Esophagus mucosa (tissue), 1 donor: ENCODE measurements at places on chromosomes 7 and 10. TPM values are rescaled to one million over a fixed set of nuclear protein-coding genes. Genes with fewer than 3 reads are reported as not detected.

DNA sequence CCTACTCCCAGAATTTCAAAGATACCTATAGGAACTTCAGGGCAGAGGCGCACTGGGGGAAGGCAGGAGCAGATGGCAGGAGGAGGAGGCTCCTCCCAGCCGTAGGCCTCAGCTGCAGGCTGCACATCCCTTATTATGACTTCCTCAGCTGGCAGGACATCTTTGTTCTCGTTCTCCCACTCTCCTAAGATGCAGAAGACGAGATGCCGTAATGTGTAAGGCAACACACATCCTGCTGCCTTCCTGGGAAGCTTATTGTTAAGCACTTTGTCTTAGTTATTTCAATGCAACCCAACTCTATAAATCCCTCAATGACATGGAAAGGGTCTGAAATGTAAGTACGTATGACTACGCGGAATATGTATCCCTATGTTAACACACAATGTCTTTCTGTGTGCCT, 599.8 kb upstream of the MGMT start:
- ATAC-seq = no peak

Gene OGDH
- 99.2 TPM for total RNA-seq

GRCh38 chr10:119738962-119739361, 13.1 kb downstream of the INPP5F start:
- ATAC-seq = no peak

- peak; percentile 27 for ATAC-seq
These were observed at the start of gene TMUB1 for GRCh38 chr7:151083071-151083823. Gene TMUB1 (minus strand): TSS chr7:151083493. CDS start chr7:151082563, 930 bp downstream.

Gene GNGT1
- total RNA-seq = 0.08 TPM

- ATAC-seq = no peak
These were observed 128.0 kb downstream of the MAD1L1 start for GRCh38 chr7:2104716-2105115.

DNA sequence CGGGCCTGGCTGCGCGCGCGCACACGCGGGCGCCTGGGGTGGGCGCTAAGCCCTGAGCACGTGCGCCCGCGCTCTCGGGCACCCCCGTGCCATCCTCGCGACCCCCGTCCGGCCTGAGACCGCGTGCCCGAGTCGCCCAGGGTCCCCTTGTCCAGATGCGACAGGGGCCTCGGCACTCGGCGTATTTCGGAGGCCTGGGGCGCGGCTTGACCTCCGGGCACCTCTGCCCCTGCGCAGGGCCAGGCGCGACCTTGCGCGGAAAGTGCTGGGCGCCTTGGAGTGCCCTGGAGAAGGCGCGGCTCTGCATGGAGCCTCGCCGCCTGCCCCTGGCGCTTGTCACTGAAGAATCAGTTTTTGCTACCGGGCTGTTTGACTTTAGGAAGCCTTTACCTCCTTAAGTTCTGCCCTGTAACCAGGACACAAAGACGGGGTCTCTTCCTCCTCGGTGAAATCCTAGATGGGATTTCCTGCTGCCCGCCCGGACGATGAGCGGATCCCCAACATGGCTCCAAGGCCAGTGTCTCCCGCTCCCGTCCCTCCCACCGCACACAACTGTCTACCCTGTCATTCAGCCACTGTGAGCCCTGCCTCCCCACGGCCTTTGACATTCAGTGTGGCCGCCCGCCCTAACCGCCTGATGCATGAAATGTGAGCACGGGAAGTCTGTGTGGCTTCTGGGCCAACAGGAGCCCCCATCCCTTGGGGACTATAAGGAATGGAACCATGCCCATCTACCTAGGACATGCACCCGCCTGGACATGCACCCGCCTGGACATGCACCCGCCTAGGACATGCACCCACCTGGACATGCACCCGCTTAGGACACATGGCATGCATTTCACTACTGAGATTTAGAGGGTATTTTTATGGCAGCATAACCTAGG, 1.1 kb upstream of the STK32C start:
- ATAC-seq = peak; percentile 12

DNA sequence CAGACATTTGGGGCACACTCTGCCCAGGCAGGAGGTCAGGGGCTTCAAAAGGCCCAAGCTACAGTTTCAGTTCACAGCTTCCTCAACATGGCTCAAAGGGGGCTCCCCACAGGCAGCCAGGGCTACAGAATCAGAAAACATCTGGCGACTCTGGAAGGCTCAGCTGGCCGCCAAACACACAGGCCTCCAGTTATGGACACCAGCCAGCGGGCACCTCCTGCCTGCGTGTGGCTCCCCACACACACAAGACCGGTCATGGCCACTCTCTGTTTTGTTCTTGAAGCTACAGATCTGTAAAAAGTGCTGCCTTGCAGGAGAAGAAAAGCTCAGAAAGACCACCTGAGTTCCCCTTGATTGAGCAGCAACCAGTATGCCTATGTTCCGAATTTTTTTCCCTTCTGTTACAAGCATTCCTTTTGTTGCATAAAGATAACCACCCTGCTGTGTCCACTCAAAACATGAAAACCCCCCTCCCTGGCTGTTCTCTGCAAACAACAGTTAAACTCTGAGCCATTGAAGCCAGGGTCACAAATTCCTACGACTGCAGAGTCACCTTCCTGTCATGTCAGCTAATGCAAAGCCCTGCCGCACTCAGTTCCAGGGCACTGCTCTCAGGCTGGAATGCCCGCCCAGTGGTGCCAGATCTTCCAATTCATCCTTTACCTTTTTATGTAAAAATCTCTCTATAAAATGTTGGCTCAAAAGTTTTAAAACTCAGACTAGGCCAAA, 33.6 kb downstream of the VSTM4 start:
- ATAC-seq = no peak

Gene MMRN2
- total RNA-seq = 9.0 TPM

Gene SEMA3C
- 9.5 TPM for total RNA-seq

- no peak for ATAC-seq
These were observed 3.9 kb downstream of the DDX21 start for GRCh38 chr10:68959695-68960527.

Gene FAM241B
- 2.9 TPM for total RNA-seq

DNA sequence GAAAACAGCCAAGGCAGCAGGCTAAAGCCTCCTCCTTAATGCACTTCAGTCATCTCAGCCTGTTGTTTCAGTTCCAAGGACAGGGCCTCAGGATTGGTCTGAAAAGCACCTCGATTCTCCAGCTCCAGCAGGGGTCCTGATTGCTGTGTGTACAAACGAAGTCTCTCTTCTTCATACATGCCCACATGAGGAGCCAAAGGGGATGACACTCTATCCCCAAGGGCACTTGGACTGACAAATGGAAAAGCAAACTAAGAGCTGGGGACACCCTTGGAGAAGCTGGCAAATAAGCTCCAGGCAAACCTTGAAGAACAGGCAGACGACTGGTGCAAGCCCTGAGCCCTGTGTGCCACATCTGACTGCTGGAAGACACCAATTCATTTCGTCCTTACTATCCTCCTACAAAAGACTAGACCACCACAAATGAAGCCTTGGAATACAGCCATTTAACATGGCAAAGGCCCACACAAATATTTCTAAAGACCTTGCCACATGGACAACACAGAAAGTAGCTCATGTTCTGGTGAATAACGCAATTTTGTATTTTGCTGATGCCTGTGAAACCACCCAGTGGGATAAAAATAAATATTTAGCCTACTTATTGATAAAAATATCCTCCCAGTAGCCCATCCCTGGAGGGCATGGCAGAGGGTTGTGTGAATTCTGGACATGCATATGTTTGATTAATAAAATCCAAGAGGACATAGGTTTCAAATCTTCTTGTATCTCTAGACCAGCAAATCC, 61.9 kb downstream of the PARD3 start:
- no peak for ATAC-seq

GRCh38 chr7:76997381-76998284, 34.5 kb downstream of the SPDYE17 start:
- peak; percentile 17 for ATAC-seq

- ATAC-seq = no peak
These were observed 550.3 kb downstream of the GRM8 start for GRCh38 chr7:126702242-126703016.

DNA sequence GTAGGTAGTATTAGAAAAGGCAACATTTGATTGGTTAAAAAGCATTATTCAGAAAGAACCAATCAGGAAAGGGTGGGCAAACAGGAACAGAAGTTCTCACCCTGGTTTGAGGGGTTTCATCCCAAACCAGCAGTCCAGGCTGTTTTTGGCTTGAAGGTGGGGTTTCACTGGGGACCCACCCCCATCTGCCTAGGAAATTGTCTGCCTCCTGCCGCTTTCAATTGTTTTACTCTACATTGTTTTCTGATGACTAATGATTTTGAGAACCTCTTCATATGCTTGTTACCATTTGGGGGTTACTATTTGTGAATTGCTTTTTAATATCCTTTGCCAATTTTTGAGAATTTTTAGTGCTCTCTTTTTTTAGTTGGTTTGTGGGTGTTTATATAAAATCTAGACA, 3.3 kb upstream of the PCBD1 start:
- no peak for ATAC-seq
